ENCODE measurements at places on chromosomes 6 and 20.

DNA sequence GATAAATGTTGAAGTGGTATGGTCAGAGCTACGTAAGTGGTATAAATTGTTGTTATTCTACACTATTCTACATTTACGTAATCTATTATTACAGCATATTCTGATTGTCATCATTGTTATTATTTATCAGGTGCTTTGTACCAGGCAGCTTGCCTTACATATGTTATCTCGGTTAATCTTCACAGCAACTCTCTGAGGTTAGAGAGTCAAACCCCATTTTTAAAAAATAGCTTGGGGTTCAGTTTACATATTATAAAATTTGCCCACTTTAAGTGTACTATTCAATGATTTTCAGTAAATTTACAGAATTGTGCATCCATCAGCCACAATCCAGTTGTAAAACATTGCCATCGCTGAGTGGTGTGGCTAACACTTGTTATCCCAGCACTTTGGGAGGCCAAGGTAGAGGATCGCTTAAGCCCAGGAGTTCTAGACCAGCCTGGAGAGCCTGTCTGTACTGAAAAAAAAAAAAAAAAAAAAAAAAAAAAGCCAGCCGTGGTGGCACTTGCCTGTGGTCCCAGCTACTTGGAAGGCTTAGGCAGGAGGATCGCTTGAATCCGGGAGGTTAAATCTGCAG, 35.5 kb downstream of the PPP1R16B start:
- DNase-seq = no peak

- DNase-seq = no peak
Measured at GRCh38 chr20:15475483-15475882, 1097.8 kb downstream of the KIF16B start.

DNA sequence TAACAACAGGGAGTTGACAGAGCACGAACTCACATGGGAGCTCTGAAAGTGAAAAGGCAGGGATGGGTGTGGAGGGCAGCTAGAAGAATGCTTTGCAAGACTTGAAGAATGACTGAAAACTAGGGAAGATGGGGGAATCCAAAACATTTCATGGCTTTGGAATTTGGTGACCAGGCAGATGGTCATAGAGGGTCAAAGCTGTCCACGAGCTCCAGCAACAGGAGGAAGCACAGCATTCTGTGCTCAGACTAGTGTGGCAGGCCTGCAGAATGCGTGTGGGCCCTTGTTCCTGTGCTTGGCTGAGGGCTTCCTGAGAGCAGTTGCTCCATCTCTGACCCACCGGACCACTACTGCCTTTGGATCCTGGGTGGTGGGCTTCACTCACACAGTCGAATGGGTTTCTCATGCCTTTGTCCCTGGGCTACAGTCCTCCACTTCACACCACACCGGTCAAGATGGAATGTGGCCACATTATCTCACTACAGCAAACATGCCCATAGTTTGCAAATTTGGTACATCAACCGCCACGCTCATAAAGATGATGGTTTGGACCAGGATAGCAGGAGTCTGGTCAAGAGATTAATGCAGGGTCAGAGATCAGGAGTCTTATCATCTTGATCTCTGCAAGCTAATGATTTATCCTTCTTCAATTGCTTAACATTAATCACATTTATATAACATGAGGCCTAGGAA, 100.7 kb downstream of the SGK1 start:
- no peak for DNase-seq

GRCh38 chr6:166308033-166308768, at the start of gene PRR18:
Gene PRR18 (minus strand): TSS chr6:166308392. CDS start chr6:166308142, 250 bp downstream.
- DNase-seq = no peak

GRCh38 chr20:54290636-54291035, 82.7 kb downstream of the PFDN4 start:
- DNase-seq = no peak

GRCh38 chr20:11156922-11157321, 483.1 kb upstream of the JAG1 start:
- no peak for DNase-seq

- peak; percentile 25 for DNase-seq
Measured at GRCh38 chr20:1184638-1185315, at the start of gene TMEM74B. Gene TMEM74B (minus strand): TSS chr20:1184981. CDS start chr20:1183801, 1,180 bp downstream.
